ENCODE measurements at places on chromosomes 12 and 14. TPM values are rescaled to one million over a fixed set of nuclear protein-coding genes. Genes with fewer than 3 reads are reported as not detected.

DNA sequence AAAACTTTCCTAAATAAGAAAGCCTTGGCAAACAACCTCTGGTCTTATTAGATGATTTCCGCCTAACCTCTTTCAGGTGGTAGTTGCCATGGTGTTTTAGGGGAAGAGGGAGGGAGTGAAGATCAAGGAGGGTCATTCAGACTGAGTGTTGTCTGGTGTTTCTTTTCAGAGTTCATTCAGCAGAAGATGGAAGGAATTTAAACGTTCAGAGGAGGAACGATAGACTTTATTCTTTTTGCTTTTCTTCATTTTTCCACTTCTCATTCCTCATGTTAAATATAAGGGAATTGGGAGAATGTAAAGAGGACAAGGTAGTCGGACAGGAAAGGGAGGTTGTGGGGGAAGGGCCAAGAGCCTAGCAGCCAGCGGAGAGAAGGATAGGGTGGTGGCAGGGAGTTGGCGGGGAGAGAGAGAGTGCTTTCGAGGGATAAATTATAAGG, 17.4 kb upstream of the SALL2 start:
- H3K4me3 ChIP-seq, result no peak overlapping the region
- H3K27me3 ChIP-seq, result no peaks in the 10 kb centered on the region
- no peaks in the 10 kb centered on the region for H3K36me3 ChIP-seq
- DNase-seq, result no peak
- H3K4me1 ChIP-seq, result no peaks in the 10 kb centered on the region

DNA sequence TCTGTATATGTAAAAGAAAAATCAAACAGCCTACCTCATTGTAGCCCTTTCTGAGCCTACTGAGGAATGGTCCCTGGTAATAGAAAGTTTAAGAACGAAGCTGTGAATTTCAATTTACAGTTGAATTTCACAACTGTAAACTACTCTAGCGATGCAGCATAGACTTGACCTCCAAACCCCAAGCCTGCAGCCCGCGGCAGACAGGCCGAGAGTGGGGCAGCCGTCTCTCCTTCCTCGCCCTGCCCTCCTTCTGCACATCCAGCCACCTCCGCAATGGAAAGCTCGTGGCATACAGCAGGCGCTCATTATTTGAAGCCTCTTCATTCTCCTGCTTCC, 15.3 kb downstream of the RNASE2 start:
- no peaks in the 10 kb centered on the region for H3K36me3 ChIP-seq
- peaks cover 5% of the 10 kb centered on the region for H3K4me1 ChIP-seq
- DNase-seq, result no peak
- H3K27me3 ChIP-seq, result no peaks in the 10 kb centered on the region
- peak overlapping the region; percentile 61 for H3K4me3 ChIP-seq
- peak overlapping the region; percentile 50 for H3K27ac ChIP-seq

DNA sequence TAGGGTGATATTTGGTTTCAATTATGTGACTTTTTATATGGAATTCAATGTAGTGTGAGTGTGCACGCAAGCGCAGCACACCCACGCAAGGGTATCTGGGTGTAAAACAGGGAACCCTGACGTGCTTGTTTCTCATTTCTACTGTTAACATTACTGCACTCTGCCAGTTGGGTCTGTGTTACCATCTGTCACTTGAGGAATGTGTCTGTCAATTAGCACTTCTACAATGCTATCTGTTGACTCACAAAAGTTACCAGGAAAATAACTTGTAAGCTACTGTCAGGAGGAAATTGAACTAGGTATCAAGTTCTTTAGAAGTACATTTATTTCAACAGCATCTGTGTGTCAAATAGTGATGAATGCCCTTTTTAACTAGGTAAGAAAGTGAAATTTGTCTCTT, 695.5 kb upstream of the LRFN5 start:
- no peak overlapping the region for H3K4me3 ChIP-seq
- no peaks in the 10 kb centered on the region for H3K36me3 ChIP-seq
- H3K27me3 ChIP-seq, result no peaks in the 10 kb centered on the region
- no peak for DNase-seq
- no peak overlapping the region for H3K27ac ChIP-seq

DNA sequence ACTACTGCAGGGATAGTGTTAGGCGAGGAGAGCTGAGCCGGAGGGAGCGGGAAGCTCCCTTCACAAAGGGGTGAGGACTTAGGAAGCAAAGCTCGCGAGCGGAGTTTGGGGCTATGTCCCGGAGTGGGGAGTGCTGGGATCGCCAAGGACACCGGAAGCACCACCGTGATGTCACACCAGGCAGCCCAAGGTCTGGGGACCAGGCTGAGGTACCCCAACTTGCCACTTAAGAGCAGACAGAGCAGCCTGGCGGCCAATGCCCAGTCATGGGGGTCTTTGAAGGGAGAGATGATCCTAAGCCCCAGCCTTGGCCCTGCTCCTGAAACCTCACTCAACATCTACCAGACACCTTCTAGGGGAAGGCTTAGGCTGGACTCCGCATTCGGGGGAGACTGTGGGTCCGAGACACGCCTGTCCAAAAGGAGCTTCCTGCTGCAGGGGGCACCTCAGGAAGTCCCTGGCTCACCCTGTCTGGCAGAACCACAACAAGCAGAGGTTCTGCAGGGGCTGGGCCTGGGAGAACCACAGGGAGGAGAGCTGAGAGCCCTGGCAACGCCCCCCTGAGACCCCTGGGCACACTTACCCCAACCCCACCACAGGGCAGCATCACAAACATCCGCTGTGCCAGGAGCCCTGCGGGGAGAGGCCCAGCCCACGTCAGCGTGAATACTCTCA, 17.8 kb downstream of the SLC48A1 start:
- no peaks in the 10 kb centered on the region for H3K27me3 ChIP-seq
- peak overlapping the region; percentile 1 for H3K27ac ChIP-seq
- DNase-seq, result no peak
- no peak overlapping the region for H3K4me3 ChIP-seq
- peaks cover 54% of the 10 kb centered on the region for H3K36me3 ChIP-seq

GRCh38 chr12:26014085-26014484, 55.6 kb downstream of the RASSF8 start:
- H3K4me1 ChIP-seq, result peaks cover 40% of the 10 kb centered on the region
- no peaks in the 10 kb centered on the region for H3K36me3 ChIP-seq
- no peaks in the 10 kb centered on the region for H3K27me3 ChIP-seq
- H3K27ac ChIP-seq, result no peak overlapping the region
- DNase-seq, result no peak
- no peak overlapping the region for H3K4me3 ChIP-seq

- H3K36me3 ChIP-seq, result no peaks in the 10 kb centered on the region
- no peak overlapping the region for H3K27ac ChIP-seq
- DNase-seq, result no peak
- H3K4me3 ChIP-seq, result no peak overlapping the region
- H3K4me1 ChIP-seq, result no peaks in the 10 kb centered on the region
- no peaks in the 10 kb centered on the region for H3K27me3 ChIP-seq
Observed at GRCh38 chr12:76241371-76241770, 106.8 kb downstream of the BBS10 start.

SPX gene
- total RNA-seq, result 1.2 TPM

PTPRB gene
- 113 TPM for total RNA-seq

GRCh38 chr14:104146651-104147345, 8.4 kb downstream of the KIF26A start:
- H3K27ac ChIP-seq, result no peak overlapping the region
- no peak overlapping the region for H3K4me3 ChIP-seq
- H3K27me3 ChIP-seq, result no peaks in the 10 kb centered on the region
- H3K4me1 ChIP-seq, result peaks cover 13% of the 10 kb centered on the region
- no peaks in the 10 kb centered on the region for H3K36me3 ChIP-seq

GRCh38 chr12:119681111-119681510, 13.2 kb downstream of the PRKAB1 start:
- no peak overlapping the region for H3K27ac ChIP-seq
- DNase-seq, result no peak
- H3K36me3 ChIP-seq, result peaks cover 50% of the 10 kb centered on the region
- peaks cover 27% of the 10 kb centered on the region for H3K4me1 ChIP-seq
- no peaks in the 10 kb centered on the region for H3K27me3 ChIP-seq

GRCh38 chr12:116955382-116956021, 44.8 kb downstream of the FBXW8 start:
- DNase-seq, result no peak
- H3K4me3 ChIP-seq, result no peak overlapping the region
- no peaks in the 10 kb centered on the region for H3K27me3 ChIP-seq
- peaks cover 6% of the 10 kb centered on the region for H3K36me3 ChIP-seq

RNASE1 gene
- 1,558 TPM for total RNA-seq

DNA sequence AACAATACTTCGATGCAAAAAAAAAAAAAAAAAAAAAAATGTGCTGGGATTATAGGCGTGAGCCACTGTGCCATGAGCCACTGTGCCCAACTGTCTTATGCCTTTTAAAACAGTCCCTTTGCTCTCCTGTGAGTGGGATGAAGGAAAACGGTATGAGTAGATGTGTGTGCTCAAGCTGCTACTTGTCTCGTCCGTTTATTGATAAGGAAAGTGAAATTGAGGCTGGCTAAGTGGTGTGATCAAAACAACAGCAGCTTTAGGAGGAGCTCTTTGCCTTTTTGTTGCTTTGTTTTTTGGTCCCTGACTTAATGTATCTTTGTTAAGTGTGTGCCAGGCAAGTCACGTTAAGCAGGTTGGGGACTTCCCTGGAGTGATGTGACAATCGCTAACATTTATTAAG, 275.9 kb downstream of the TMEM132C start:
- no peak for DNase-seq
- no peaks in the 10 kb centered on the region for H3K27me3 ChIP-seq
- H3K4me1 ChIP-seq, result no peaks in the 10 kb centered on the region
- no peak overlapping the region for H3K27ac ChIP-seq
- no peaks in the 10 kb centered on the region for H3K36me3 ChIP-seq
- H3K4me3 ChIP-seq, result no peak overlapping the region
